ENCODE measurements at places on chromosomes 5 and 9.

DNA sequence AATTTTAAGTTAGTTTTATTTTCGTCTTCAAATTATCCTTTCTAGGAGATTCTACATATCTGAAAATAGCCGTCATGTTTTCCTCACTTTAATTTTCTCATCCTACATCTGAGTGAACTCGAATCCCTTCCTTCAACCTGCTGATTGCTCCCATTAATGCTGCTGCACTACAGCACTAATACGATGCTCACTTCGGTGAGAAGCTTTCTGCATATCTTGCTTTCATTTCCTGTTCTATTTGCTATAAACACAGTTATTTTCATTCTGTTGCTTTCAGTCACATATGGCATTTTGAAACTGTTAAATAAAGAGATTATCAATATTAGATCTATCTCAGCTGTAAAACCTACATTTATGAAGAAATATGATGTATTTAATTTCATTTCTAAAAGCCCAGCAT lies 749.2 kb downstream of the EFNA5 start:
- no peak for DNase-seq

GRCh38 chr5:34571677-34572041 lies 84.5 kb upstream of the RAI14 start:
- DNase-seq, result no peak

DNA sequence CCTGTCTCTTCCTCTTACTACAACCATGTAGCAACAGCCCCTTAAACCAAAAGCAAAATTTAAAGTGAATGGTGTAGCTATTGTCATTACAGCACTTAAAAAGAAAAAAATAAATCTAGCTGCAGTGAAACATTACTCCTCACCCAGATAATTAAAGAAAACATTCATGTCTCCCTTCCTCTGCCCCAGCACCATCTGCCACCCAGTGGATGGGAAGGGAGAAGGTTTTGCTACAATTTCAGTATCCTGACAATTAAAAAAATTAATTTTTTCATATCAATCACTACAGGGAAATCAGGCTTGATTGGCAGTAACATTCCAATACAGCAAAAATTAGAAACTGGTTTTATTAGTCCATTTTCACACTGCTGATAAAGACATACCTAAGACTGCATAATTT lies 147.4 kb upstream of the PUM3 start:
- DNase-seq, result no peak

- no peak for DNase-seq
Observed at GRCh38 chr9:33404788-33405362, 2.5 kb upstream of the AQP7 start.

- no peak for DNase-seq
Observed at GRCh38 chr5:130331332-130331731, 427.1 kb downstream of the CHSY3 start.

DNA sequence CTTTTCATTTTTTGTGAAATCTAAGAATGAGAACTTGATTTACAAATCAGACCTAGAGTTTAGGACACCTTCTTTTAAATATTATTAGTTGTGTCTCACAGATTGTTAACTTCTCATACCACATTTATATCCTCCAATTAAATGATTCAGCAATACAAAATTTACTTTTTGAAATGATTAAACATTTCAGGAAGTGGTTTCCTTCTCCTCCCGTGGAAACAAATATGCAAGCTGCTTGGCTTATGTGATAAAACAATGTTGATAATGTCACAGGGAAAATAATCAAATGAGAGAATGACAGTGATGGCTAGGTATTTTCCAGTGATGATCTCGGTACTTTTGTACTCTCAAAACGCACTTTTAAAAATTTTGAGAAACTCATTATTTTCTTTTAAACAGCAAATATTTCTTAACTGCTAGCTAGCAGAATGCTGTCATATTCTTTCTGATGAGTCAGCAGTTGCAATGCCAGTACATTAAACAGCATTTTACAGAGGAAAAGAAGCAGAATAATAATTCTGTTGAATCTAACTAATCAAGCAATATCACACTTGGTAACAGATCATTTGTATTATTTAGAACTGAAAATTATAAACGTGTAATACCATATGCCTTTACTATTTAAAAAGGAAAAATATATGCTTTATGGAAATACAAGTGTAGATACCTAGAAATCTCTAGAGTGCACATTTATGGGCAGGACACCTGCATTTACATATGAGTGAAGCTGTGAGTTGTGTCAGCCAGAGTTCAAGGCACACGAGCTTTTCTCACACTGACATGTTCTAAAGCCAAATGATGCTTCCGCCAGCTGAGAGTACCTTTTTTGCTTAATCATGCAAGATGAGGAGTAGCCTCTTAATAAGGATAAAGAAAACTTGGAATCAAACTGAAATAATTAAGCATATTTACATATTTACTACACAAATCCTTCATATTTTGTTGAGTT lies 53.6 kb upstream of the CDH18 start:
- DNase-seq, result no peak

DNA sequence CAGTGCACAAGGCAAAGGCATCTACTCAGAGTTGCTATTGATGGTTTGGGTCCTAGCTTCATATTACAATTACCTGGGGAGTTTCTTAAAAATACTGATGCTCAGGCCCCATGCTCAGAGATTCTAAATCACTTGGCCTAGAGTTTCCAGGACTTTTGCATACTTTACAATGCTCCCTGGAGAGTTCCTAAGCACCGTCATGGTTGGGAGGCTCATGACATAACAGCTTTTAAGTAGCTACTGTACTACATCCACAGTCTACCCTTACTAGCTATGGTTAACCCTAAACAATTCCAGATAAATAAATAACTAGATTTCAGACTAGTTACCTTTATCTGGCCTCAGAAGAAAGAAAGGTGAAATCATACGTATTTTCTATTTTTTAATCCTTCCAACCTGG lies 414.4 kb downstream of the PDE4D start:
- DNase-seq, result no peak

DNA sequence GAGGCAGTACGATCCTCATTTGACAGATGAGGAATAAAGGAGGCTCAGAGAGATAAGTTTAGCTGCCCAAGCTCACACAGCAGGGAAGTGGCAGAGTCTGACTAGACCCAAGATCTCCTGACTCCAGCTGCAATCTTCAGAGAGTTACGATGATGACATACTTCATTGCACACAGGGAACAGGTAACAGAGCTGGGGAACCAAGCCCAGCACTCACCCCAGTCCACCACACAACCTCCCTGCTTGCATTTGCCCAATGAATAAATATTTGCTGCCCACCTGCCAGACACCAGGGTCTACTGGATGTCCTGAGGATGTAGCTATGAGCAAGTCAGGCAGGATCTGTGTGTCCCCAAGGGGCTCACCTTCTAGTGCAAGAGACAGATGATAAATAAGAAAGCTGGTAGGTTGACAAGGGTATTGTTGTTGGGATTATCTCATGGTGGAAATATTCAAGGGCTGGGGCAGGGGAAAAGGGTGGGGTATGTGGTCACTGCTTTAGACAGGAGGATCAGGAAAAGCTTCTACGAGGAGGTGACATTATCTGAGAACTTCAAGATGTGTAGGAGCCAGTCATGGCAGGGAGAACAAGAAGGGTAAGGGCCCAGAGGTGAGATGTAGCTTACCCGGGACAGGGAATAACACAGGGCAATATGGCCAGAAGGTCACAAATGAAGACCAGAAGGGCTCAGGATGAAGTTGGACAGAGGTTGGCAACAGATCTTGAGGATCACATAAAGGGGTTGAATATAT lies 28.6 kb upstream of the CPEB4 start:
- no peak for DNase-seq

- no peak for DNase-seq
Observed at GRCh38 chr5:29170599-29170998, 2022.9 kb upstream of the CDH6 start.
